Non-pigmented ciliary epithelial cell (primary cell): ENCODE measurements at places on chromosomes 13 and 19.

- peak; percentile 44 for DNase-seq
Observed at GRCh38 chr13:44842158-44842557, 147.1 kb downstream of the NUFIP1 start.

DNA sequence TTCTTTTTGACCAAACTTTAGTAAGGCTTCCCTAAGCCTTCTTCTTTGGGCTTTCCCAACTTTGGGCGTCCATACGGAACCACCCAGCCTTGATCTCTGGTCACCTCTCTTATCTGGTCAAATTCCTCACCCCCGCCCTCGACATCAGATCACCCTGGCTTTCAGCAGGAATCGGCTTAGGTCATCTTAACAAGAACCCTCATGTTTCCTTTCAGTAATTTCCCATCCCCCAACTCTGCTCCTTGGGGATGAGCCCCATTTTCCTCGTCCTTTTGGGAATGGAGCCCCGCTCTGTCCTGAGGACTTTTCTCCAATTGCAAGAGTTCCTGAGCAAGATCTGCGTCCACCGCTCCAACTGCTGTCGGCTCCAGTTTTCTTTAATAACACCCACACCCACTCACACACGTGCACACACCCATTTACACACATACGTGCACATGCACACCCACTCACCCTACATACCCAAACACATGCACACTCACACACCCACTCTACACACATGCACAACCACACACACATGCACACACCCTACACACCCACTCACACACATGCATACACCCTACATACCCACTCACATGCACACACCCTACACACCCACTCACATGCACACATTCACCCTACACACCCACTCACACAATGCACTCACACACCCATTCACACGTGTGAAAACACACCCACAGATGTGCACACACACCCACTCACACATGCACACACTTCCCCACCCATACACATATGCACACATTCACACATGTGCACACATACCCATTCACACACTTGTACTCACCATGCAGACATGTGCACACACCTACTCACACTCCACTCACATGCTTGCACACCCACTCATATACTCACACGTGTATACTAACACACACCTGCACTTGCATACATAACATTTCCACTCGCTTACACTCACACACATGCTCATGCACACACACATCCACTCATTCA lies 87.0 kb upstream of the TM9SF2 start:
- no peak for DNase-seq

DNA sequence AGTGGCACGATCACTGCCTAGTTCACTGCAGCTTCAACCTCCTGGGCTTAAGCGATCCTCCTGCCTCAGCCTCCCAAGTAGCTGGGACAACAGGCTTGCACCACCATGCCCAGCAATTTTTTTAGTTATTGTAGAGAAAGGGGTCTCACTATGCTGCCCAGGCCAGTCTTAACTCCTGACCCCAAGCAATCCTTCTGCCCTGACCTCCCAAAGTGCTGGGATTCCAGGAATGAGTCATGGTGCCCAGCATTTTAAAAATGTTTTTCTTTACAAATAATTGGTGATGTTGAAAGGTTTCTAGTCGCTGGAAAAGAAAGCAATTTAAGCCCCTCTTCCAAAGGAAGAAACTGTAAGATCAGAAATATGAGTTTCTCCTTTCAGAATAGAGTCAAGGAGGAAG lies 19.4 kb downstream of the DYRK1B start:
- DNase-seq = no peak

DNA sequence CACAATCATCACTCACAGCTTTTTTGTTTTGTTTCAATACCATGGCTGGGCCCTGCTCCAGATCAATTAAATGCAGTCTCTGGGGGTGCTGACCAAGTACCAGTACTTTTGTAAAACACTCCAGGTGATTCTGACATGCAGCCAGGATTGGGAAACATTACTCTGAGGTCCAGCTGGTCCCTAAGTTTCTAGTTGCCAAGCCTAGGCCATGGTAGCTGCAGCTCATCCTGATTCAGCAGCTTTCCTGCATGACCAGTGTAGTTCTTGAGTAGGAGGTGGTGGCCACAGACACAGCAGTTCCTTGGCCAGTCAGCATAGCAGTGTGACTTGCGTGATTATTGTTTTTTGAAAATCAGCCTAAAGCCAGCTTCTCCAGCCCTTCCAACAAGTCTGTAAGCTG lies 859.1 kb downstream of the DIAPH3 start:
- no peak for DNase-seq

GRCh38 chr19:46606019-46606418 lies 4.9 kb downstream of the CALM3 start:
- DNase-seq = no peak

DNA sequence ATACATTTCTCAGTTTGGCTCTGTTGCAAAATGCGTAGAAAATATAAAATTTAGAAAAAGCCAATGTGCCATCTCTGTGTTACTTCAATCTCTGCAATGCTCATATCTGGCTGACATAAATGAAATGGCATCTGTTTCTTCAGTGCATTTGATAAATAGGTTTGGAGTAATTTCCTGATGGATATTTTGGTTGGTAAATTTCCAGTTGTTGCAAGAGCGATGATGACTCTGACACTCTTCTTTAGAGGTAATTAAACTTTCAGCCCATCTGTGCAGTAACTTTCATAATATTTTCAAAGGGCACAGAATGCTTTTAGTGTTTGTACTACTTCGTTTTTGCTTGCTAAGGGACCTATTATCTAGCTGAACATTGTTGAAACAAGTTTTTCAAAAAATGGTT lies 1286.4 kb downstream of the PCDH9 start:
- no peak for DNase-seq

DNA sequence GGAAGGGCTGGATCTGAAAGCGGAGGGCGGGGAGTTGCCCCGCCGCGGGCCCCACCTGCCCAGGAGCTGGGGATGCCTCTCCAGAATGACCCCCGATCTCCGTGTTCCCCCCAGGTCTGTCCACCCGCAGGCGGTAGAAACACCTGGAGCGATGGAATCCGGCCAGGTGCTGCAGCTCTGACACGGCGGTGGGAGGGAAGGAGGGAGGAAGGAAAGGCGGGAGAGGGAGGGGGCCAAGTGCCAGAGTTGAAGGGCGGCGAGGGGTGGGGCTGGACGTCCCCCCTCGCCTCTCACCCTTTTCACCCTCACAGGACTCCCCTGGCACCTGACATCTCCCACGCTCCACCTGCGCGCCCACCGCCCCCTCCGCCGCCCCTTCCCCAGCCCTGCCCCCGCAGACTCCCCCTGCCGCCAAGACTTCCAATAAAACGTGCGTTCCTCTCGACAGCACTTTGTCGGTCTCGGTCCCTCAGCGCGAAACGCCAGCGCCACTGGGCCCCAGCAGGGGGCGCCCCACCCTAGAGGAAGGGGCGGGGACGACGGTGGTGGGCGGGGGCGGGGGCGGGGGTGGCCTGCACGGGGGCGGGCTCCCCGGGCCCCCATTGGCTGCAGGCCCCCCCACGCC lies 337 bp upstream of the FXYD7 start:
- no peak for DNase-seq

GRCh38 chr13:108702171-108702570 lies 72.8 kb downstream of the MYO16 start:
- no peak for DNase-seq

GRCh38 chr19:32675720-32676185 lies at the start of gene RGS9BP:
TSS of gene RGS9BP (plus strand) at chr19:32675848. CDS start at chr19:32676264, 416 bp downstream.
- no peak for DNase-seq

- DNase-seq = peak; percentile 27
Observed at GRCh38 chr19:15452111-15453047, 2.6 kb upstream of the WIZ start.

GRCh38 chr13:76019421-76020044 lies 383.4 kb downstream of the LMO7 start:
- no peak for DNase-seq

GRCh38 chr19:35717665-35718344 lies at the start of gene KMT2B:
TSS of gene KMT2B (plus strand) at chr19:35718003. CDS start at chr19:35718019, 16 bp downstream.
- no peak for DNase-seq

- DNase-seq = no peak
Observed at GRCh38 chr13:22836475-22836874, 344.3 kb upstream of the SGCG start.

DNA sequence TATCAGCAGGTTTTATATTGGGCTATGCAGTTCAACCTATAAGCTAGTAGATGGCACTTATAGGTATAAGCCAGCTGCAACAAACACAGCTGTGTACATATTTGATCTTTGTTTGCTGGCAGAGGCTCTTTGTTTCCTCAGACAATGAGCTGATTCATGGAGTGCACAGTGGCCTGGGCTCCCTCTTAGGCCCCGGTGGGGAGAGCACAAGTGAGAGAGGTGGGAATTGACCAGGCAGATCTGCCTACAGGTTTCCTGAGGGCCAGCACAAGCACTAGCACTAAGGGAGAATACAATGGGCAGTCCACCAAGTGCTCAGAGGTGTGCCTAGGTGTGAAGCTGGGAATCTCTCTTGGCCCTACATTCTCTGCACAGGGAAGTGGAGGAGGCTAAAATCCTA lies 1390.7 kb downstream of the SLITRK5 start:
- DNase-seq = no peak

DNA sequence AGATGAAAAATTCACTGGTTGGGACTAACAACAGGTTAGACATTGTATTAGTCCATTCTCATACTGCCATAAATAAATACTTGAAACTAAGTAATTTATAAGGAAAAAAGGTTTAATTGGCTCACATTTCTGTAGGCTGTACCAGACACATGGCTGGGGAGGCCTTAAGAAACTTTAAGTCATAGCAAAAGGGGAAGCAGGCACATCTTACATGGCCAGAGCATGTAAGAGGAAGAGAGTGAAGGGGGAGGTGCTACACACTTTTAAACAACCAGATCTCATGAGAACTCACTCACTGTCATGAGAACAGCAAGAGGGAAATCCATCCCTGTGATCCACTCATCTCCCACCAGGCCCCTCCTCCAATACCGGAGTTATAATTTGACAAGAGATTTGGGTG lies 125.9 kb downstream of the SUCLA2 start:
- DNase-seq = no peak

GRCh38 chr19:46620716-46621115 lies 4.2 kb downstream of the PTGIR start:
- no peak for DNase-seq

- no peak for DNase-seq
Observed at GRCh38 chr19:18593367-18594095, 4.9 kb downstream of the REX1BD start.

DNA sequence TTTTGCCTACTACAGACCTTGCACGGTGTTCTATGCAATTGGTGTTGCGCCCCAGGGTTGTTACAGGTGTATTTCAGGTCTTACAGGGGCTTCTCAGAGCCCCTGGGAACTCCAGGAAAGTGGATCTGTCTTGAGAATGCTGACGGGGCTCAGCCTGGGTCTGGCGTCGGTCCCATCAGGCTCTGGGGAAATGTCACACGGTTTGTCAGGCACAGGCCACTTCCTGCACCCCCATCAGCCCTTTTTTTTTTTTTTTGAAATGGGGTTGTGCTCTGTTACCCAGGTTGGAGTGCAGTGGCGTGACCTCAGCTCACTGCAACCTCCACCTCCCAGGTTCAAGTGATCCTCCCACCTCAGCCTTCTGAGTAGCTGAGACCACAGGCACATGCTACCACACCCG lies 13.2 kb downstream of the CLEC4G start:
- DNase-seq = no peak

DNA sequence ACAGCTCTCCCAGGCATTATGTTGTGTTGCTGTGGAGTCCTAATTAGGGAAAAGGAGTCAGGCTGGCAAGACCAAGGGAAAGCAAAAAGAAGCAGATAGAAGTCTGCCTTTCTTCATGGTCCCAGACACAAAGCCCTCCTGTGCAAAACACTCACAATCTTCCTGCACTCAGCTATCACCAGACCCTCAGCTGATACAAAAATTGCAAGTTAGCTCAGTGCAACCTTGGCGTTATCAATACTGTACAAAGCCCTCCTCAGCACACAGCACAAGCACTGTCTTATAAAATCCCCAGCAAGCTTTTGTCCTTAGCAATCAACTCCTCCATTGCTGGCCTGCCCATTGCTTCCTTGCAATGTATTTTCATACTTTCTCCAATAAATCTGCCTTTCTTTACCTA lies 3.2 kb downstream of the OR7C2 start:
- DNase-seq = no peak

GRCh38 chr13:24043590-24044350 lies 116.8 kb upstream of the SPATA13 start:
- DNase-seq = no peak

DNA sequence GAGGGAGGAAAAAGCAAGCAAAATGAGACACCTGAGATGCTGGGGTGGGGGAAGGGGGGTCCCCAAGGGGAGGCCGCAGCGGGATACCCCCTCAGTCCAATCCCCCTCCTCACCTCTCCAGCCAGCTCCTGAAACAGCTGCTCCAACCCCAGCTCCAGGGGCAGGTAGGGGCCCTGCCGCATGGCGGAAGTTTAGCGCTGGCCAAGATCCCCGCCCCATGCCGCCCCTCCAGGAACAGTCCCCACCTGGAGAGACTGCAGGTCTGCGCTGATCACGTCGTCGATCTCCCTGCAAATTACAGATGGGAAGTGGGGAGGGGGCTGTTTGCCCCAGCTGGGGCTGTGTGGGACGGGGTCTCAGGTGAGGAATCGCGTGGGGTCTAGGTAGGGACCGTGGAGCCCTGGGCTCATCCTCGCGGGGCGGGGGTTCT lies 9.0 kb downstream of the CAPN12 start:
- no peak for DNase-seq

DNA sequence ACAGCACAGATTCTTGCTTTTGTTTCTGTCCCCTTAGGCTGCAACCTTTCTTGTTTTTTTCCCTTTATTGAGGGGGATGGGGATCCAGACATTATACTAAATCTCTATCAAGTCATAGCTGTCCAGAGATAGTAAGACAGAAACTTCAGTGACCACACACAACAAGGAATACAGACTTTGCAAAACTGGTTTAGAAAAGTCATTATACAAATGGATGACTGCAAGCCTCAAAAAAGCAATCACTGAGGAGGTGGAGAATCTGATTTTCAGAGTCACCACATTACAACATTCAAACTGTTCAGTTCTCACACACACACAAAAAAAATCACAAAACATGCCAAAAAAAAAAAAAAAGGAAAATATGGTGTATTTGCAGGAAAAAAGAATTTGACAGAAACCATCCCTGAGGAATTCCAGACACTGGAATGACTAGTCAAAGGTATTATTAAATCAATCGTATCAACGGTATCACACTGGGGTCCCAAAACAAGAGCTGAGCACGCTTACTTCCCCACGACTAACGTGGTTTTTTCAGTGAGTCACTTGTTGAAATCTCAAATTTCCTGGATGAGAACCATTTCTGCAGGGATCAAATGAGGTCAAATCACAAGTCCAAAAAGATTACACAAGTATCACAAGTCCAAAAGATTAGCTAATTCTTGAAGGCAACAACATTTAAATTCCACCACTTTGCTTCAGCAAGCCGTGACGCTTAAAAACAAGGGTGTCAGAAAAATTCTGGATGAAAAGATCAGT lies 41.2 kb downstream of the USP12 start:
- peak; percentile 52 for DNase-seq
